Stimulated activated CD4-positive, alpha-beta T cell treated with anti-CD3 and anti-CD28 coated beads, Interleukin-1b, Interleukin-23, amount 100 ng/mL, for 1 hour (primary cell): ENCODE measurements at places on chromosomes 7 and 10.

- no peak for DNase-seq
Measured at GRCh38 chr10:90126256-90126595, 424.8 kb downstream of the KIF20B start.

DNA sequence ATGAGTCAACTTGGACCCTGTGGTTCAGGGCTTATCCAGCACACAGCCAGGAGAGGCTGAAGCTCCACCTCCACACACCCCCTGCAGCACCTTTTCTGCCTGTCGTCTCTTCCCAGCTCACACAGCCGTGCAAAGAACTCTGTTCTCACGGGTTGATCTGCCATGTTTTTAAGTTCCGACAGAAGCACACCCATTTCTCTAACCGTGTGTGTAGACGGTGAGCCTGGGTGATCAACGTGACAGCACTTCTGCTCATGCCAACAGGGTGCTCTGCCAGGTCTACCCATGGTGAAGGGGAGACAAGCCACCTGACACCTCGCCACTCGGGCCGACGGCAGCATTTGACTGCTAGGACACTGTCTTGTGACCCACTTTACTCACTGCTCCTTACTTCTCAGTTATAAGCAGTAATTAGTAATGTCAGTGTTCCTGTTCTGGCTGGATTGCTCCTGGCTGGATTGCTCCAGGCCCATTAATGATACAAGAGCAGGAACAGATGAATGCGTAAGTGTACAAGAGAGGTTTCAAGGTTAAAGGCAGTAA, 90.5 kb downstream of the RNF216 start:
- no peak for DNase-seq

- DNase-seq, result no peak
Measured at GRCh38 chr7:103793614-103794013, 195.8 kb downstream of the RELN start.

DNA sequence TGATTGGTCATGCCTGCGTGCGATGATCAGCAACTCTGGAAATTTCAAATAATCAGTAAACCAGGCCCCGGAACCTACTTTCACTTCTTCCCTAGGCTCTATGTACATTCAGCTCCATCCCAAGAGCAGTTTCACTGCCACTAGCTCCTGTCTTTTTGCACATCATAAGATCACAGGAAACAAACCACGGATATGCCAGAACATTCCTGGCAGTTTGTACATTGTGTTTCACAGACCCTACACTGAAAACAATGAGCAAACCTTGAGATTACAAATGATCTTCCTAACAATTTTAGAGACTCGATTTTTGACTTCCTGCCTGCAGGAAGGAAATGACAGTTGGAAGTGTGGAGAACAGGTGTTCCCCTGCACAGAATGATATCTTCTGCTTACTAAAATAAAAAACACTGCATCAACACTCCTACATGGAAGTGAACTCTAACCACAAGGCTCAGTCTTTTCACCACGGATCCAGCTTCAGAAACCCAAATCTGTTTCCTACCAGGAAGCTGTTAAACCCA, 7.6 kb upstream of the TMEM236 start:
- no peak for DNase-seq

- no peak for DNase-seq
Measured at GRCh38 chr10:112583236-112583939, 136.4 kb downstream of the VTI1A start.

GRCh38 chr7:1948887-1949680, 279.0 kb downstream of the ELFN1 start:
- DNase-seq, result no peak

DNA sequence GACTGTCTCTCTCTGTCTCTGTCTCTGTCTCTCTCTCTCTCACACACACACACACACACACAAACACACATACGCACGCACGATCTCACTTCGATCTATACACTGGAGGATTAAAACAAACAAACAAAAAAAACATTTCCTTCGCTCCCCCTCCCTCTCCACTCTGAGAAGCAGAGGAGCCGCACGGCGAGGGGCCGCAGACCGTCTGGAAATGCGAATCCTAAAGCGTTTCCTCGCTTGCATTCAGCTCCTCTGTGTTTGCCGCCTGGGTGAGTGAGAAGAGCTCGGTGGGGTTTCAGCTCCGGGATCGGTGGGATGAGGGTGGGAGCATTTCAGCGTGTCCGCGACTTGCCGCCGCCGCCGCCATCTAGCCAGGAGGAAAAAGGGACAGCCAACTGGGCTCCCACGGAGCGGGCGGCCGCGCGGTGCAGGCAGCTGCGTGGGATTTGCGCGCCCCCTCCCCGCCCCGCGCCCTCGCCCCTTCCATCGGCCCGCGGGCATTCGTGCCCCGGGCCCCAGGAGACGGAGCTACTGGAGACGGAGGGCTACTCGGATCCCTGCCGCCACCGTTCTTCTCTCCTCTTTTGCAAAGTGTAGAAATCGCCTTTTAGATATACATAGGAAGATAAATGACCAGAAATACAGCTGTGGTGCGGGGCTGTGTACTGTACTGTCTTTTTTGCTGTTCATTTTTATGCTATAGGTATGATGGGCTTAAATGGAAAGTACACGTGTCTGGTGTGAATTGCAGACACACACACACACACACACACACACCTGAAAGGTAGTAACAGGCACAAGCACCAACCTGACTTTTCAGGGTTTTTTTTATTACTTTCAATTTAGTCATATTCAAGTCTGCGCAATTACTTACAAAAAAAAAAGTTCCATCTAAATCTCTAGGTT, 581 bp downstream of the PTPRZ1 start:
- no peak for DNase-seq

DNA sequence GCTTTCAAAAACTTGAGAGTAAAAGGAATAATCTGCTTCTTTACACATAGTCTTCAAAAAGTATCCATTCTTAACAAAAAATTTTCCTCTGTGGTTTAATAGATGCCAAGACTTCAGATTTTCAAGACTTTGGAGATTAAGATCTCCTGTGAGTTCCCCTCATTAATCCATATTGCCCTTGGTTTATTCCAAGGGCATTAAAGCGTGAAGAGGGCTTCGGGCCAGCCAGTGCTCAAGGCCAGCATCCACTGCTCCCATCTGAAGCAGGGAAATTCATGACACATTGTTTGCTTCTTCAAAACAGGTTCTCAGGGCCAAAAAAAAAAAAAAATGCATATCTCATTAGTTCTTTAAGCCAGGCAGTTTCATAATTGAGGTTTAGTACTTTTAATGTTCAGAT, 137.3 kb upstream of the RHOBTB1 start:
- no peak for DNase-seq

- no peak for DNase-seq
Measured at GRCh38 chr10:92822964-92823363, 25.4 kb upstream of the EXOC6 start.

DNA sequence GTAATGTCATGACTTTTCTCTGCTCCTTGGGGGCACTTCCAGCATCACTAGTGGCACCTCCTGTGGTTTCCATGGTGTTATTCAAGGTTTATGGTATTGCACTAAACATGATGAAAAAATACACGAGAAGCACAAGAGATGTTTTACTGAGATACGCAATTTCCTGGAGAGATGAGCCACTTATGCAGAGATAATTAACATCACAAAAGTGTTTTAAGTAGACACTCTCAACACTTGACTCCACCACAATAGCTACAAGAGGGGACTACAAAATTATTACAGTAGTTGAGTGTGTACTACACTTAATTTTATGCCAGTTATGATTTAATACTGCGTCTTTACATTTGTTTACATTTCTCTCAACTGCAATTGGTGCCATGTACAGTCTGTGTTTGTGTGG, 906.7 kb downstream of the DNAJB9 start:
- no peak for DNase-seq

- no peak for DNase-seq
Measured at GRCh38 chr7:129544700-129545099, 42.4 kb downstream of the SMKR1 start.

DNA sequence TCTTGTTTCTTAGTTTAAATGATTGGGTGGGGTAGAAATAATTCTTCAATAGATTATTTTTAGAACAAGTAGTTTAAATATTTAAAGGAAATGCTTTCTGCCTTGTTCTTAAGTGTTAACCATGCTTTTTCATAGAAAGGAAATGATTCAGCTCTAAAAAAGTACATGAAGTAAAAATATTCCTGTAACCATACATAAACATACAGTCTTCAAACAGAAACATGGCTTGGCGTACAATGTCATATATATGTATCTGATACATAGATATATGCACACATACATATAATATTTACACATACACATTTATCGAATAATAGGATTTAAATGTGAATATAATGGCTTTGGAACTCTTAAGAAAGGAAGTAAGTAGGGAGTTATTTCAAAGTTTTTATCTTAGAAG, 84.4 kb downstream of the RUNDC3B start:
- DNase-seq, result no peak

DNA sequence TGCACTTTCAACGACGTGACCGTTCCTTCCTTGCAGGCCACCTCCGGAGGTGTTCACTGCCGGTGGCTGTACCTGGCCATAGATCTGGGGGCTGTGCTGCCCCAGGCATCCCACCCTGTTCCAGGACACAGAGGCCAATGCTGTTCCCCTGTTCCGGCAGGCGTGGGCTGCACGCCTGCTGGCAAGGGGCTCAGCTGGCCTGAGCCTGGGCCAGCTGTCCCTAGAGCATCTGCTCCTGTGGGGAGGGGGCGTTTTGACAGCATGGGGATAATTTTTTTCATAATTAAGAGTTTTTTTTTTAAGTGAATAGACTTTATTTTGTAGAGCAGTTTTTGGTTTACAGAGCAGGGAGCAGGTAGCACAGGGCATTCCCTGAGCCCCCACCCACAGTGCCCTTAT, 28.8 kb downstream of the PWWP2B start:
- DNase-seq, result no peak

- no peak for DNase-seq
Measured at GRCh38 chr7:157516311-157516710, 179.5 kb downstream of the DNAJB6 start.

GRCh38 chr7:26022982-26023381, 129.0 kb upstream of the NFE2L3 start:
- DNase-seq, result no peak

DNA sequence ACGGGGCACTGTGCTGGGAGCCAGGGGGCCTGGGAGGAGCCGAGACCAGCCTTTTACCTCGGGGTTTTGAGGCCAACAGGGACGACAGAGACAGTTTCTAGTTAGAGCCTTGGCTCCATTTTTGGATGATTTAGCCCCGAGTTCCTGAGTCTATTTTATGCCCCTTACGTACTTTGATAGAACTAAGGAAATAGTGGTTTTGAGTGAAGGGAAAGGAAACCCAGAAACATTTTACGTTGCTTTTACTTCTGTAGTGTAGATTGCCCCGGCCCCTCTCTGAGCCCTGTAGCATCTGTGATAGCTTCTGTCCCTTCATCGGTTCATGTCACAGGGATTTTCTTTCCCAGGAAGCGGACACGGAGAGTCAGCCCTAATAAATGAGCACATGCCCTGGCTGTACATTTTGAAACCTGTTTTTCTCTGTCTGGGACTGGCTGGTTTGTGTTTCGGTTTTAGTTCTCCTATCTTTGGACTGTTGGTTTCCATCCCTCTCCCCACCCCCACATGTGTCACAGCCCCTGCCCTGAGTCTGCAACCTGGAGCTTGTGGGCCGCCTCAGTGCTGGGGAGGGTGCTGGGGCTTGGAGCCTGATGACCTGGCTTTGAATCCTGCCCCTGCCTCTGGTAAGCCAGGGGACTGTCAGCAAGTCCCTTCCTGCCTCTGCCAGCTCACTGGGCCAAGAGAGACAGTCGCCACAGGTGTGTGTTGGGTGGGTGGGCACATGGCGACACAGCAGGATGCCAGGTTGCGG, 6.9 kb upstream of the ORAI2 start:
- DNase-seq, result no peak

GRCh38 chr10:84156009-84156408, 16.7 kb downstream of the GHITM start:
- no peak for DNase-seq

DNA sequence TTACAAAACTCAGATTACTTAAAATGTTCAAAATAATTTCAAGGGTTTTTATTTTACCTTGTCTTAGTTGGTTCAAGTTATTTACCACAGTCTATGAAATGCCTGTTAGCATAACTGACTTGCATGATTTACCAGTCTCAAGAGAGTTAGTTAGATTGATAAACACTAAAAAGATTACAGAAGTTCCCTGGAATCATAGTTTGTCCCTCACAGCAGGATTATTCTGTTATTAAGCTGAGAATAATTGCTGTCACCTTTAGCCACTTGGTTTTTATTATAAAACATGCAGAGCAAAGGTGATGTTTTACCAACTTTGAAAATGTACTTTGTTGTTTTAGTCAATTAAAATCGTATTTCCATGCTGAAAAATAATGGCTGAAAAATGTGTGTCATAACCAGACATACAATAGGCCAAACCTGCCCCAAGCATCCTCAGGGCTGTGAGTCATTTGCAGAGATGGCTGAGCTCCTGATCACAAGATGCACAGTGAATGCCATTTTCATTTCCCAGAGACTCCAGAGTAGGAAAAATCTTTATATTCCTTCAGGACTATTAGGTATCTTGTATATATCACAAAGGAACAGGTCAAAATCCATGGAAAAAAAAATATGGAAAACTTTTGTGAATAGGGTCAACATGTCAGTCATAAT, 87.8 kb upstream of the DKK1 start:
- no peak for DNase-seq

- no peak for DNase-seq
Measured at GRCh38 chr7:132965951-132966350, 115.9 kb downstream of the CHCHD3 start.

DNA sequence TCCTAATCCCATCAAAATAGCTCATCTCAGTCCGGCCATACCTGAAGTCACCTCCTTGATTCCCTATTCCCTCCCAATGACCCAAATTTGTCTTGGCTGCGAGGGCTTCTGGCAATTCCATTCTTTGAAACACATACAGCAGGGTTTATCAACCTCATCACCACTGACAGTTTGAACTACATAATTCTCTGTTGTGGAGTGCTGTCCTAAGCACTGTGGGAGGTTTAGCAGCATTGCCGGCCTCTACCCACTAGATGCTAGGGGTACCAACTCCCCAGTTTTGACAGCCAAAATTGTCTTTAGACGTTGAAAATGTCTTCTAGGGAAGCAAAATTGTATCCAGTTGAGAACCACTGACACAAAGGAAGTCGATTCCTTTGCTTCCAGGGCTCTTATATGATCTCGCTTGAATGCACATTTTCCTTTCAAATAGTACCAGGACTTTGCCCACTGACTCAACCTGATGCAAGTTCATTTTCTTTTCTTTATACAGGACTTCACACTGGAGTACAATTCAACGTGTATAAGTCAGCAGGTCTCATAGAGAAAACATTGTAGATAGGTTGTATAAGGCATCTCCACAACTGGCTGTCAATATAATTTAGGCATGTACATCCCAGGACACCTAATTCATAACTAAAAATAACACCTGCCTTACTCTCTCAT, 133.3 kb downstream of the STRA8 start:
- no peak for DNase-seq

- DNase-seq, result no peak
Measured at GRCh38 chr7:130135208-130136205, 65.2 kb downstream of the KLHDC10 start.

GRCh38 chr10:48608279-48608681, 3.4 kb upstream of the ARHGAP22 start:
- DNase-seq, result no peak

DNA sequence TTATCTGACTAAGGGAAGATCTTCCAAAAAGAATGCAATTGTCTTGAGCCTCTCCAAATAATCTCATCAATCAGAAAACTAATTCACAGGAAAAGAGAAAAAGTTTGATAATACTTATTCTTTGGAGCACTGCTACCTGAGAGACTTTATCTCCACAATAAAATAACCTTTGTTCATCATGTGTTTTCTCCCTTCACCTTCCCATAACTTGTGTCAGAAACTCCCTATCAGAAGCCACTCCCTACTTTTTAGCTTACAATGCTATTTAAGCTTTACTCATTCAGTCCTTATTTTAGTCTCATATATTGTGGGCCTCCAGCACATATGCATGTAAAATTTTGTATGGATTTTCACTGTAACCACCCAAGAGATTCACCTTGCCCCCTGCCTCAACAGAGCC, 998 bp downstream of the CYP3A43 start:
- no peak for DNase-seq
